Stimulated activated CD8-positive, alpha-beta memory T cell treated with anti-CD3 and anti-CD28 coated beads, Interleukin-7, amount 100 ng/mL, for 1 hour (primary cell): ENCODE measurements at places on chromosomes 12 and 14.
A peak's percentile ranks its signal among the peaks of the same experiment; 100 is the strongest.

GRCh38 chr12:87280356-87280755 lies 748.8 kb downstream of the C12orf50 start:
- no peak for DNase-seq

- DNase-seq: no peak
Observed at GRCh38 chr12:83739607-83740006, 1052.9 kb downstream of the TMTC2 start.

DNA sequence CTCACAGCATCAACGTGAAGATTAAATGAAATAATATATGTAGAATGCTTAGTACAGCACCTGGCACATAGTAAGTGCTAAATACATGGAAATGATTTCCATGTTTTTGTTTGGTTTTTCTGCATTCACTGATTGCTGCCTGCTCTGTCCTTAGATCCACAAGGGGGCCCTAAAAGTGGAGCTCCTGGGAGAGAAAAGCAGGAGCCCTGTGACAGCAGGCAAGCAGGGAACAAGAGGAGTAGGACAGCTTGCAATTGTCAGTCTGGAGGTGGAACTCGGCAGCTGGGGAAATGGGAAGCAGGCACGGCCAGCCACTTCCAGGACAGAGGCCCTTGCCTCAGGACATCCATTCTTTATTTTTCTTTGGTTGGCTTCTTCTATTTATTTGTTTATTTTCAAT lies 292.9 kb downstream of the BMP4 start:
- no peak for DNase-seq

GRCh38 chr14:50068496-50068895 lies 47.9 kb downstream of the VCPKMT start:
- no peak for DNase-seq

DNA sequence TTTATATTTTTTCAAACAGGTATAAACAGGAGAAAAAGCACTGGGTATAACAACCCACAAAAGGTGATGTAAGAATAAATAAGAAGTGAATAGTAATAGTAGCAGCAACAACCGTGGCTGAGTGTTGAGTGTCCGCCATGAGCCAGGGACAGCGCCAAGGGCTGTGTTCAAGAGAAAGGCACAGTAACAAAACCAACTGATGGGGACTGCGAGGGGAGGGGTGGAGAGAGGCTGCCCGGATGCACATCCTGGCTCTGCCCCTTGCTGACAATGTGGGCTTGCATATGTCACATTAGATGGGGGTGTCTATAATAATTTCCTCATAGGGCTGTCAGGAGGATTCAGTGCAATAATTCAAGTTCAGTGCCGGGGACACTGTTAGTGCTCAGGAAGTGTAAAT lies 912.4 kb downstream of the VRK1 start:
- DNase-seq: no peak

GRCh38 chr14:60225265-60225664 lies 23.8 kb upstream of the PPM1A start:
- no peak for DNase-seq

DNA sequence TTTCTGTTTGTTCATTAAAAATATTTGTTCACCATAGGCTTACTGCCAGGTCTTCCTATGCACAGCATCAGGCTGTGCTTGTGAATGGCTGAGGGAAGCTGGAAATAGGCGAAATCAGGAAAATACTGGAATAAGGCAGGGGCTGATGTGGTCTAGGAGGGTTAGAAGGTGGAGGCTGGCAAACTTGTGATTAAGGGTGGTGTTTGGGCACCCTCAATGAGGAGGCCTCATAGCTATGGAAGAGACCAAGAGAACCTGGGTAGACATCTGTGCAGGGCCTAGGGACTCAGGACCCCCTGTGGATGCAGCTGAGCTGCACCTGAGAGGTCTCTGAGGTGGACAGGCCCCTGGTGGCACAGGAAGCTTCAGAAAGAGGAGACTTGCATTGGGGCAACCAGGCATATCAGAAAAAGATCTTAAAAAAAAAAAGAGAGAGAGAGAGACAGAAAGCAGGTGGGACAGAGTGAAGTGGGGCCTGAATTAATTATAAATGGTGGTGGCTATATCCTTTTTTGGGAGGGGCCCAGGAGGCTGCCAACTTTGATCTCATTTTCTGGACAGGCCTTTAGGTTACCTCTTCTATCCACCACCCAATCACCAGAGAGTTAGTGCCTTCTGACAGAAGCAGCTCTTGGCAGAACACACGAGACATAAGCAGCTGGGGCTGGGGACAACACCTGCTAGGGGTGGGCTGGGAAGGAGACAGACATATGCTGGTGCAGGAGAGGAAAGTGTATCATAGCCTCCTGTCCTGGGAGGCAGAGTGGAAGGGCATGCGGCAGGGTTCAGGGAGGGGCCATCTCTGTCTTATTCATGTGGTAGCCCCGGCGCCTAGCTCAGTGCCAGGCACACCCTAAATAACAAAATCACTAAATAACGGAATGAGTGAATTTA lies 46.7 kb upstream of the ATP23 start:
- DNase-seq: no peak

DNA sequence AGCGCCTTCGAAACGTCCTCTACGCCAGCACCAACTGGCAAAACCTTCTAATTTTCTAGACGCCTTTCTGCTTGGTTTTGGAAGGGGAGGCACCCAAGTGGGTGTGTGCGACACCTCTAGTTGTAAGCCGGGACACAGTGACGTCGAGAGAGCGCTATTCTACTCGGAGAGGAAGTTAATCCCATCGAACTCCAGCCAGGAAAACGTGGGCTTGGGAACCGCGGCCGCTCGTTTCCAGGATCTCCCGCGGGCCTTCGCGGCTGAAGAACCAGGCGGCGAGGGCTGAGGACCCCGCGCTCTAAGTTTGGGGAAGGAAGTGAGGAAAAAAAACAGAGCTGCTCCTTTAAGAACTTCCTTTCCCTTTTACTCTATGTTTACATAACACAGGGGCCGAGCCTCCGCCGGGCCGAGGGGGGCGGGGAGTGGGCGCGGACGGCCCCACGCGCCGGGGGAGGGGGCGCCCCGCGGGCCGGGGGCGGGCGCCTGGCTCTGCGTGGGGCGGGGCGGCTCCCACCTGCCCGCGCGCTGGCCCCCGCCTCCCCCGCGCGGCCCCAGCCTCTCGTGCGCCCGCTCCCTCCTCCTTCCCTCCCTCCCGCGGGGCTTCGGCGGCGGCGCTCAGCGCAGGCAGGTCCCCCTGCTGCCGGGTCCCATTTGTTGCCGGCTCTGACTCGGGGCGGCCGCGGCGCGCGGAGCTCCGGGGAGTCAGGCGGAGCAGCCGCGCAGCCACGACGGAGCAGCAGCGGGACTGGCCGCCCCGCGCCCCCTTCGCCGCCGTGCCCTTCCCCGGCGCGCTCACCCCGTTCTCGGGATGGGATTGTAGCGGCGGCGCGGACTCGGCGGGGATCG lies at the start of gene PELI2:
PELI2 (plus strand) TSS at position 647 of the 846 bp plus-strand sequence. CDS start 250 bp downstream, outside the sequence.
- DNase-seq: peak; percentile 53

GRCh38 chr12:30782316-30783173 lies 27.8 kb upstream of the CAPRIN2 start:
- no peak for DNase-seq

DNA sequence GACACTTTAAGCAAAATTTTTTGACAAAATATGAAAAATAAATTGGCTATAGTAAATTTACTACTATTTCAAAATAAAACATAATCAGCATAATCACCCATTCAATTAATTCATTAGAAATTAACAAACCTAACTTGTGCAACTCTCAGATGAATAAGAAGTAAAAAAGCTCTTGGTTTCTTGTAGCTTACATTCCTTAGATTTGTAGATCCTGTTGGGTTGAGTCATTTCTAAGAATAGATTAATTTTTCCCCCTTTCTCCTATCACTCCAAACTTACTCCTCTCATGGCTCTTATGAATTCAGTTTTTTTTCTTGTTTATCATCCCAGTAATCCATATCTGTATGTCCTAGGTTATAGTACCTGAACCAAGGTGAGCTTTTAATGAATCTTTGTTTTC lies 230.9 kb upstream of the LRIG3 start:
- no peak for DNase-seq

- no peak for DNase-seq
Observed at GRCh38 chr14:97930166-97930565, 1133.0 kb downstream of the VRK1 start.

GRCh38 chr12:89539426-89540223 lies 13.8 kb upstream of the POC1B start:
- DNase-seq: no peak

DNA sequence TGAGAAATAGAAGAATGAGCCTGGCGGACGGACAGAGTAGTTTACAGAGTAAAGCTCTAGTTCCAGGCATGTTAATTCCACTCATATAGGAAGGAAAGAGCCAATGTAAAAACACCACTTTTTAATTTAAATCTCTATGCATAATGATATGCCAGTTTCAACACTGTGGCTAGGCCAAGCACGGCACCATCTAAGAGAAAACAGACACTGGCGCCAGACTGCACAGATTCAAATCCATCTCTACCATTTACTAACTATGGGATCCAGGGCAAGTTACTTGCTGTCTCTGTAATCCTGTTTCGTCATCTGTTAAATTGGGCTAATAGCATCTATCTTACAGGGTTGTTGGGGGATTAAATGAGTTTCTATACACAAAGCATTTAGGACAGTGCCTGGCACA lies 27.5 kb downstream of the RMST start:
- no peak for DNase-seq

- no peak for DNase-seq
Observed at GRCh38 chr14:55701638-55702037, 121.6 kb downstream of the KTN1 start.

GRCh38 chr12:66140731-66141130 lies 10.2 kb upstream of the LLPH start:
- DNase-seq: no peak

DNA sequence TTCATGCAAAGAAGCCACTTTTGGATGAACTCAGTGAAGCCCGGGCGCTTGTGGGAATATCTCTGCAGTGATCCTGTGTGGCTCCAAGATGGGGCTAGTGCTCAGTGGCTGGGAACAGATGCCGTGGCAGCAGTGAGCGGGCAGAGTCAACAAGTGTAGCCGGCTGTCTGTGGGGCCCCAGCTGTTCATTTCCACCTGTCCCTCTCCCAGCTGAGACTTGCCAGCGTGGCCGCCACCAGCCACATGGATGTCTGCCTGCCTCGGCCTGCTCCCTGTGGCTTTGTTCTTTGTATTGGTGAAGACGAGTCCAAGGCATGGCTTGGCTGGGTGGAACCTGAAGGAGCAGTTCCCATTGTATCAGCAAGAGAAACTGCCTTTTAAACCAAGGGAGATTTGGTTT lies 77.3 kb downstream of the NOS1 start:
- no peak for DNase-seq

DNA sequence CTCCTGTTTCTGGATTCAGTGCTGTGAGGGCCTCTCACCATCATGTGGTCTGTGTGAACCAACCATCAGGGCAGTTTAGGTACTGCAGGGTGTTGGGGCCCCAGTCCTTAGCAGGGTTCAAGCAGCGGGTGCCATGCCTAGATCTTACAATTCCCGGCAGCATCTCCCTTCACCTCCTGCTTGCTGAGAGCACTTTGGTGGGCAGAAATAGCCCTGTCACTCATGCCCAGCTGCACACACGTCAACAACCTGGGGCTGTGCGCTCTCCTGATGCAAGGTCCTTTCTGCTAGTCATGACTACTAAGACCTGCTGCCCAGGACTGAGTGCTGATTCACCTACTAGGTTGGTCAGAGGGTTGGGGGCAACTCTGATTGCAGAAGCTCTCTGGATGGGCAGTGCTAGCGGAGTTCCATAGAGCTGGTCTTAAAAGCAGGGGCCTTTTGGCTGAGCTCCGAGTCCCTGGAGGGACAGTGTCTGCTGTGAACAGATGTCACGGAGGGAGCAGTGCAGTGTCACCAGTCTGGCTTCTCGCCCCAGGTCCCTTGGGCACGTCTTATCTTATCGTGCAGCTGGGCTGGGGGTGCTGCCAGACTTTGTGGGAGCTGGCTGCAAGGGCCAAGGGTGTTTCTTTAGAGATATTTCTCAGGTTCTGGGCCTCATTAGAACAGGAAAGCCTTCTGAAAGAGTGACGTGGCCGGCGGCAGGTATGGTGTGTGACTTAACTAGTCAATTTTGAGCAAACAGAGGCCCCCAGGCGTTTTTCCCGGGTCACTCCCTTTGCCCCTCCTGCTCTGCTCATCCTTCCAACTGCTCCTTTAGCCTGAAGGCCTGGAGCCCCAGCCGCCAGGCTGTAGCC lies 71.8 kb downstream of the NINJ2 start:
- no peak for DNase-seq

DNA sequence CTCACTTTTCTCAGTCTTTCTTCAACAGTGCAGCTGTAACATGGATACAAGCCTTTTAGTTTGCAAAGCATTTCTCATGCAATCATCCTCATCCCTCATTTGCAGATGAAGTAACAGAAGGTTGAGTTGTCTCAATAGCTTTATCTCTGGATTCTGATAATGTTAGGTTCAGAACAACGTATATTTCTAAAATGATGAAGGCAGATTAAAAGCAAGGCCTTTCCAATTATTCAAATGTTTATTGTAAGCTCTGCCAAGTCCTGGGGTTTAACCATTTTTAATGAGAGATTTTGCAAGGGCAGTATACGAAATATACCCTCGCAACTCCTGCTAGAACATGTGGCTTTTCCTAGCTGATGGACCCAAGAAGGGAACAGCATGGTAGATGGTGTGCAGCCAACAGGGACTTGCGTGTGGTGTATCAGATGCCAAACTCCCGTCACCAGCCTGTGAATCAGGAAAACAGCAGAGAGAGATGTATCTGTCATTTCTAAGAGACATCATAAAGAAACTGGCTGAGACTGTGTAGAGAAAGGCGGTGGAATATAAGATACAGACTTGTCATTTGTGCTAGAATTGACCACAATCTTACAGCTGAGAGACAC lies 319.7 kb downstream of the MED13L start:
- DNase-seq: no peak

GRCh38 chr12:6807170-6807569 lies 14.5 kb upstream of the GPR162 start:
- no peak for DNase-seq

- no peak for DNase-seq
Observed at GRCh38 chr12:94327809-94328208, 131.9 kb downstream of the CEP83 start.

GRCh38 chr12:18323159-18323558 lies 61.8 kb downstream of the PIK3C2G start:
- no peak for DNase-seq

DNA sequence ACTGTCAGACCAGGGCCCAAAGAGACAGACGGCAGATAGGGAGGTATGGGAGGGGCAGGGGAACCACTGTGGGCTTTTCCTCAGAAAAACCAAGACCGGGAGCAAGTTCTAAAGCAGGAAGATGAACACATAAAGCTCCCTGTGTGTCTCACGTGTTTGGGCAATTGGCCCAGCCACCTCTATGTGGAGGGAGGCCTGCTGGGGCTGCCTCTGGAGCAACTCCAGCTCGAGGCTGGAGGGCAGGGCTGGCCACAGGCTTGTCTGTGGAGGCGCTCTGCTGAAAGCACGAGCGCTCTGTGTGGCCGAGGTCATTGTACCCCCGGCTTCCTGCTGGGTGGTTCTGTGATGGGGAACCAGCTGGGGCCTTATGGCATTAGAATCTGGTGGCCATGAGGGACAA lies 36.4 kb downstream of the TRAFD1 start:
- no peak for DNase-seq

- no peak for DNase-seq
Observed at GRCh38 chr12:1614360-1614759, 14.7 kb upstream of the WNT5B start.
